HCT116 (cell line): ENCODE measurements at places on chromosomes 1 and 21.
A peak's percentile ranks its signal among the peaks of the same experiment; 100 is the strongest.

DNA sequence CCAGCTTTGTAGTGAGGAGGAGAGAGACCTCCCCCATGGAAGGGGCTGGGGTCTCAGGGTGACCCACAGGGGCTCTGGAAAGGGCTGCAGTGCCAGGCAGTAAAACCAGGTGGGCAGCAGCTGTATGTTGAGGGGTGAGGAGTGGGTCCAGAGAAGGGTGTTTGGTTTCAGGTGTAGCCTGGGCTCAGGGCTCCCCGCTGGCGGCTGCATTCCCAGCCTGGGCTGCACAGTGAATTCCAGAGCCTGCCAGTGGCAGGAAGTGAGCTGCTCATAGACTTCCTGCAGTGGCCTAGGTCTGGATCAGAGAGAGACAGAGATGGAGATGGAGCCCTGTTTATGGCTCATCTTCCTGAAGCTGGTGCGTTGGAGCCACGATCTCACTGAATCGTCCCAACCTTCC, 356.4 kb downstream of the PTPRU start:
- DNase-seq = no peak

- DNase-seq = no peak
Observed at GRCh38 chr1:41222496-41222895, 19.6 kb downstream of the SCMH1 start.

GRCh38 chr1:25561421-25562100, 18.2 kb downstream of the LDLRAP1 start:
- no peak for DNase-seq

GRCh38 chr1:42279055-42279454, 56.0 kb downstream of the FOXJ3 start:
- no peak for DNase-seq

GRCh38 chr1:201508809-201509208, 1.9 kb upstream of the CSRP1 start:
- no peak for DNase-seq

DNA sequence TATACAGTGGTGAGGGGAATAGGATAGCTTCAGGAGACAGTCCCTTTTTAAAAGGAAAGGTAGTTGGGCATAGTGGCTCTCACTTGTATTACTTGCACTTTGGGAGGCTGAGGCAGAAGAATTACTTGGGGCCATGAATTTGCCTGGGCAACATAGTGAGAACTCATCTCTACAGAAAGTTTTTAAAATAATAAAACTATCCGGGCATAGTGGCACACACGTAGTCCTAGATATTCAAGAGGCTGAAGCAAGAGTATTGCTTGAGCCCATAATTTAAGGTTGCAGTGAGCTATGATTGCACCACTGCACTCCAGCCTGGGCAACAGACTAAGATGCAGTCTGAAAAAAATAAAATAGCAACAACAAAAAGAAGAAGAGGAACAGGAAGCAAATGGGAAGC, 27.2 kb downstream of the GORAB start:
- no peak for DNase-seq

DNA sequence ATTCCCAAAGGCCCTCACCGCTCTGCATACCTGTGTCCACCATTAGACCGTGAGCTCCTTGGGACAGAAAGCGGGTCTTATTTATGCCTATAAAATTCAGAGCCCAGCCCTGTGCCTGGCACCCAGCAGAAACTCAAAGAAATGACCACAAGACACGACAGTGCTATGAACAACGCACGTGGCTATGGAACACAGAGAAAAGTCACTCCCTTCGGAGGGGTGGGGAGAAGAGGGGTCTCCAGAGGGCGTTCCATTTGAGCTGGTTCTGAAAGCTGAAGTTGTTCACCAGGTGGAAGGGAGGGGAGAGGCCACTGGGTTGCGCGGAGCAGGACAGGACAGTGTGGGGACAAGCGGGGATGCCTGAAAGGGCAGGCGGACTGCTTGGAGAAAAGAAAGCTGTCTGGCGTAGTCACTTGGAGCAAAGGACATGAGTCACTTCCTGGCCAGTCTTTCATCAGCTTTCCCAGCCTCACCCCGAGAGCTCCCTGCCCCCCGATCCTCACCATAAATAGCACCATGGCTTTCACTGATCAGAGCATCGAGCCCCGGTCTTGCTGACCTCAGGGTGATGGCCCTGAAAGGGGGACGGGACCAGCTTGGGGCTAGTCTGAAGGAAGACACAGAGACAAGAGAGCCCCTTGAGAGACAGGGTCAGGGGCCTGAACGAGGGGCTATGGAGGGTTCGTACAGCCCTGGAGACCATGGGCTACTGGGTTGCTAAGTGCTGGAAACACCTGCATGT, 28.5 kb downstream of the ECE1 start:
- DNase-seq = peak; percentile 64

- DNase-seq = peak; percentile 68
Observed at GRCh38 chr1:152107031-152107983, 7.9 kb downstream of the TCHH start.

DNA sequence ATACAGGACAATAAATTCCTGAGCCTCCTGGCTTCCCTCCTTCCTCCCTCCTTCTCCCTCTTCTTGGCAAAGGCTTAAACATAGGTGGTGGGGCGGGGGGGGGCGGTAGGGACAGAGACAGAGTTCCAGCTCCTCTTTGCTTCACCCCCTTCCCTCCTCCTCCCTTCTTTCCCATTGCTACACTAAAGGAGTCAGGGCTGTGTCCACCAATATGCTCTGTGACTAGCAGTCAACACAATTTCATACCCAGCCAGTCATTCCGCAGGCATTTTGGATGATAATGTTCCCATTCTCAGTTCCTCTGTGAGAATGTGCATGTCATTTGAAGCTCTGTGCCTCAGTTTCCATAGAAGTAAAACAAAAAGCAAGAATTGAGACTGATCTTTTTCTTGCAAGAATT, 1.7 kb downstream of the LMOD1 start:
- no peak for DNase-seq

GRCh38 chr1:15426492-15427279, 11.6 kb upstream of the CTRC start:
- no peak for DNase-seq

GRCh38 chr1:16073490-16074119, at the start of gene FAM131C:
FAM131C (minus strand) TSS chr1:16073651; CDS start chr1:16073442, 209 bp downstream.
- DNase-seq = no peak

DNA sequence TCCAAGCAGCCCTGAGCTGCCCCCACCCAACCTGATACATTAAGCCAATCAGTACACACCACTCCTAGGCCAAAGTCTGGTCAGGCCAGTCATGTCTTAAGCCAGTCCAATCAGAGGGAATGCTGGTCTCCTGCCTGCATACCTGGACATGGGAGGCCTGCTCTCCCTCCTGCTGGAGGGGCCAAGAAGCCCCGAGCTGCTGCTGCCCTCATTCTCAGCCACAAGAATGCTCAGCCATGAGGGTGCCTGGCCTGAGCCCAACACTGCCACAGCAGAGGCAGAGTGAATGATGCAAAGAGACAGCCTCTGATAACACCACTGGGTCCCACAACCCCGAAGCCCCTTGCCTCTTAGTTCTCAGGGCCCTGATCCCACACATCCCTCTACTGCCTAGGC, 23.0 kb downstream of the CHD5 start:
- DNase-seq = no peak

GRCh38 chr1:186643614-186644013, 36.6 kb downstream of the PTGS2 start:
- DNase-seq = no peak

GRCh38 chr1:207866471-207867135, 44.3 kb downstream of the CD34 start:
- DNase-seq = no peak
